Iris pigment epithelial cell (primary cell): ENCODE measurements at places on chromosomes 12 and 14.
A peak's percentile ranks its signal among the peaks of the same experiment; 100 is the strongest.

- no peak for DNase-seq
These were observed 51.6 kb downstream of the SPTB start for GRCh38 chr14:64828071-64828470.

DNA sequence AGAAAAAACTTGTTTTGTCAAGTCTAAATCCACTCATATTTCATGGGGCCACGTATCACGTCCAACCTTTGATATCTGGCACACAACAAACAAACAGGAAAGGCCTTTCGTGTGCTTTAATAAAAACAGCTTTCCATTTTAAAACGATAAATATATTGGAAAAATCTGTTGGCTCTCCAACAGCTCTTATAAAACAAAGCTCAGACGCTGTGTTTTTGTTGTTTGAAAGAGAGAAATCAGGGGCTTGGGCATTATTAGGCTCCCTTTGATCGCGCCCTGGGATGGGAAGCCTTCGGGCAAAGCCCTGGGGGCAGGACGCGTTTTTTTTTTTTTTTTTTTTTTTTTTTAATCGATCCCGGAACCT, 429 bp upstream of the PLEKHA5 start:
- DNase-seq, result peak; percentile 49

DNA sequence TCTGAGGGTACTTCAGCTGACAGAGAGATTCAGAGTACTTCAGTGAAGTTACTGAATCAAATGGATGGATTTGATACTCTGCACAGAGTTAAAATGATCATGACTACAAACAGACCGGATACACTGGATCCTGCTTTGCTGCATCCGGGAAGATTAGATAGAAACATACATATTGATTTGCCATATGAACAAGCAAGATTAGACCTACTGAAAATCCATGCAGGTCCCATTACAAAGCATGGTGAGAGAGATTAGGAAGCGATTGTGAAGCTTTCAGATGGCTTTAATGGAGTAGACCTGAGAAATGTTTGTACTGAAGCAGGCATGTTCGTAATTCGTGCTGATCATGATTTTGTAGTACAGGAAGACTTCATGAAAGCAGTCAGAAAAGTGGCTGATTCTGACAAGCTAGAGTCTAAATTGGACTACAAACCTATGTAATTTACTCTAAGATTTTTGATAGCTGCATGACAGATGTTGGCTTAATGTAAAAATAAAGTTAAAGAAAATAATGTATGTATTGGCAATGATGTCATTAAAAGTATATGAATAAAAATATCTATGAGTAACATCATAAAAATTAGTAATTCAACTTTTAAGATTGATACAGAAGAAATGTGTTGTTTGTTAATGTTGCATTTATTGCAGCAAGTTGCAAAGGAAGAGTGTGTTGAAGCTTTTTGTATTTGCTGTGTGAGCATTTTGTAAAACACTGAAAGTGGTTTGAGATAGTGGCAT, 136.1 kb upstream of the RAP1B start:
- no peak for DNase-seq

- DNase-seq, result no peak
These were observed 5.2 kb downstream of the TEDC1 start for GRCh38 chr14:105495990-105496830.

- DNase-seq, result peak; percentile 82
These were observed 56.6 kb downstream of the EID3 start for GRCh38 chr12:104360157-104360556.

- DNase-seq, result no peak
These were observed at the start of gene PIANP for GRCh38 chr12:6700646-6701051. Gene PIANP, minus strand, starts transcription at chr12:6700815. Its CDS starts 2,754 bp downstream, at chr12:6698061.

DNA sequence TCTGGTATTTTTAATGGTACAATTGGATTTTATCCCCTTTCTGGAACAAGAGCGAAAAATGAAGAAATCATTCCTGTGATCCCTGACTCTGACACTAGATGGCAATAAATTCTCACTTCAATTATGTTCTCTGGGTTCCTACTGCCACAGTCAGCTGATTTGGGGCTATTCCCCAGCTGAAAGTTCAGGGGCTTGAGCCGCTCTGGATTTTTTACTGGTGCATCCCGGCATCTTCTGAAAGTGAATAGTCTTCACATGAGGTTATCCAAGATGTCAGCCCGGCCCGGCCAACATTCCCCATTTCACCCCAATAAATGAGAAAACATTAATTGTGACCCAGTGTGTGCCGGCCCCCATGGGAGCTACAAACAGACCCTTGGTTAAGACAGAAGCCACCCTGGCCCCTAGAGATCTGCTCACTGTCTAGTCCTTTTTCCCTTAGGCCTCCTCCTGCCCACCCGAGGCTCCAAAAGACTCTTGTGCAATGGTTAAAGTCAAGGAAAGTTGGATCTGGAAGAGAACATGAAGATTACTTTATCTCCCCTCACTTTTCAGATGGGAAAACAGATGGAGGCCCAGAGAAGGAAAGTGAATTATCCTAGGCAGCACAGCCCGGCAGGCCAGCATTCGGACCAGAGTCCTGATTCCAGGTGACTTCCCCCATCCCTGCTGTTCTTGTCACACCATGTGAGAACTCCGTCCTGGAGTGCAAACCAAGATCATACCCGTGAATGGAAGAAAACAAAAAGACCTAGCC, 20.8 kb downstream of the CKAP4 start:
- DNase-seq, result peak; percentile 55

DNA sequence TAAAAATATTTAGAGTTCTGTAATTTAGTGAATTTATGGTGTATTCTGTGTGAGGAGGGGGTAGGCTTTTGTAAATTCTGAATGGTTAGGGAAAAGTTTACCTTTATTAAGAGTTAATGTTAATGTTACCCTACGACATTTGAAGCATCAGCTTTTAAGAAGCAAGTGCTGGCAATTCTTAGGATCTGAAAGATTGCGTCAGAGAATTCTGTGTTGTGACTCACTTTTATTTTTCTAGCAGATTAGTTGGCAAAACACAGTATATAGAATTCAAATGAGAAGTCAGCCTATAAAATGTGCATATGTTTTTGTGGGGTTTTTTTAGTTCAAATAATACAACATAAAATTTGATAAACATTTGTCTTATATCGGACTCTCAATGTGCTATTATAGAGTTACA, 97.6 kb downstream of the RAD52 start:
- peak; percentile 88 for DNase-seq

- no peak for DNase-seq
These were observed 570 bp upstream of the FIGNL2 start for GRCh38 chr12:51848841-51849735.

GRCh38 chr14:100149851-100150611, 9.4 kb downstream of the DEGS2 start:
- DNase-seq, result no peak

DNA sequence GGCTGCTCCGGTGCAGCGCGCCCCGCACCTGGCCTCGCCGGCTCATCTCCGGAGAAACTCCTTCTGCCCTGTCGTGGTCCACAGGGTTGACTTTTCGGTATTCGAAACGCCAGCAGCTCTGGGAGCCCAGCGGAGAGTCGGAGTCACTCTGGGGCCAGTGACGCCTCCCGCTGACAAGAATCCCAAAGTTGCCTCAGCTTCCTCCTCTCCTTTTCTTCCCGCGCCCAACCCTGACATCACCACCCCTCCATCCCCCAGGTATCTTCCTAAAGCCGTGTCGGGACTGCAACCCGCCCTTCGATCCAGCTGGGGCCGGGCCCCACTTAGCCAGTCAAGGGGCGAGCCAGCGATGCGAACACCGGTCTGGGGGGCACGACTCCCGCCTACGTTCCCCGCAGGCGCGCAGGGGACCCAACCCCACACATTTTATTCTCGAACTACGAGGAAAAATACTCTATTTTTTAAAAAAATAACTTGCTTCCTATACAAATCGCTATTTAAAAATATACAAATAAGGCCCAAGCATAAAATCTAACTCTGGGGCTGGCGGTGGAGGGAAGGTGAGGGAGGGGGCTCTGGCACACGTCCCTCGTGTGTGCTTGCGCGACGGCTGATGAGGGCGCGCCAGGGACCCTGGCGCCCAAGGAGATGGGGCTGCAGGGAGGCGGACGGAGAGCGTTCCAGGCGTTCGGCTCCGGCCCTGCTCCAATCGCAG, 2.1 kb downstream of the NKX2-8 start:
- no peak for DNase-seq

GRCh38 chr12:128840862-128841468, 12.3 kb upstream of the GLT1D1 start:
- DNase-seq, result no peak

DNA sequence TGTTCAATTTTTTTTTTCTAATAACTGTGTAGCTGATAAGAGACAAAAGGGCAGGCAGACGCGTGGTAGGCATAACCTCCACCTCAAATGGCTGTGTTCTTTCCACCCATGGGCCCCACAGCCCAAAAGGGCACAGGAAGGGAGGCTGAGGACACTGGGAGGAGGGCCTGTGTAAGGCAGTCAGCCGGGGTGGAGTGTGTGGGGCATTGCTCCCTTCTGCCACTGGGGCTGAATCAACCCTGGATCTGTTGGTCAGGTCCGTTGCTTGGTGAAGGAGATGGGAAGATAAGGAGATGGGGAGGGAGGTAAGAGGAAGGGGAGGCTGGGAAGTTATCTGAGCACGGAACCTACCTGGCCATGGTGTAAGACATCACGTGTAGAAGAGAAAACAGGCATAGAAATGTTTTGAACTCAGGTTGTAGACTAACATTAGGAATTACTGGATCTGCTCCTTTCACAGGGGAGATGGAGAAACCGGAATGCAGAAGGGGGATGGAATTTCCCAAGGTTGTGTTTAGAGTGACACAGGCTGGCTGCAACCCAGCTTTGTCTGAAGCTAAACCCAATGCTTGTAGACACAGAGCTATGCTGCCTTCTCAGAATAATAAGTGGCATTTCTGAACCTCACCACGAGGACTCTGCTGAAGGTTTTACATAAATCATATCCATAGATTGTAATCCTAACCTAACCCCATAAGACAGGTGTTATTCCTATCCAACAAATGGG, 138.5 kb upstream of the NOS1 start:
- DNase-seq, result no peak

DNA sequence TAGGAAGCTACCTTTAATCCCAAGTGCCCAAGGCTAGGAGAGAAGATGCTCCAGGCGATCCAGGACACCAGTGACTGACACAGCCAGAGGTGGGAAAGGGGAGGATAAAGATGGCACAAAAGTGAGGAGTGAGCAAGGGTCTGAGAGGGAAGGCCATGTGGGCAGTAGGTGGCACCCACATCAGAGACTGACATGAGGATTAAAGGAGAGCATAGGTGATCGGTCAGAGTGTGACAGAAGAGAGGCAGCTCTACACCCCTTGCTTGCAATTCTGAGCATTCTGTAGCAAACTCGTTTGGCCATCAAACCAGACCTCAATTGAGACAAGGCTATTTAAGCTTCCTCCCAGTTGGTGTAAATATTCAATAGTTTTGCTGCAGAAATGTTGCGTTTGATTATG, 724 bp upstream of the CD27 start:
- no peak for DNase-seq

GRCh38 chr12:121189131-121189530, 20.8 kb upstream of the P2RX4 start:
- peak; percentile 40 for DNase-seq

DNA sequence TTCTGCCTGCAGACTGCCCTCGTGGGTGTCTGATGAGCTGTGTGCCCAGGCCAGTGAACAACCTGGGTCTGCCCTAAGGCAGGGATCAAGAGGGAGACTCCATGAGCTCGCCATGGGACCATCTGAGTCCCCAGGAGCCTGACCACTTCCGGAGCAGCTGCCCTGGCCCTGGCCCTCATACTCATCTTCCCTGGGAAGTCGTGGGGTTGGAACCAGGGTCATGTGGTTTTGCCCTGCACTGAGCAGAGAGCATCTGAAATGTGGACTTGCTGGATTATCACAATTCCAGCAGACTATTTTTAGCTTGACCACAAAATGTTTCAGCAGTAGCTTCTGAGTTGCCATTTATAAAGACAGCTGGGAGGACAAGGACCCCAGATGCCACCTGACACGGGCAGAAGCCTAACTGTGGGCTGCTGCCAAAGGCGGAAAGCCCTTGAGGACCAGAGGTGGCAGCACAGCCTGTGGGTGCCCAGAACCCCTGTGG, 6.7 kb downstream of the BTBD6 start:
- DNase-seq, result peak; percentile 35

DNA sequence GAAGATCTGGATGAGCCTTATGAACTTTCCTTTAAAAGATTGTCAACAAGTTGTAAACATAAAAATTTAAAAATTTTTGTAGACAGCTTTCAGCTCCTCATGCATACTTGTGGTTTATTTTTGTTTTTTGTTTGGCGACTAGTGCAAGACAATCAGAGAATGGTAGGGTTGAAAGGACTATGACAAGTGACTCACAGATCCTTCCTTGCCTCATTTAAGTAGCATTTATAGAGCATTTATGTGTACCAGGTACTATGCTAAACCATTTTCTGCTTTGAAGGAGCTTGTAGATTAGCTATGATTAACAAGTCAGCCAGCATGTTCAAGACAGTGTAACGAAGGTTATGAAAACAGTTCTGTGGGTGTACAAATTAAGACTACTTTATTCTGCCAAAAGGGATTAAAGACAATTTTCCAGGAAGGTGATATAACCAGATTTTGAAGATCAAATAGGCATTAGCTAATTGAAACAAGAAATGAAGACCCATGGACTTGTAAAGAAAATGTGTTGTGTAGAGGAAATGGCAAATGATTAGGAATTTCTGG, 122.0 kb downstream of the PCNX1 start:
- peak; percentile 22 for DNase-seq

- no peak for DNase-seq
These were observed 90.0 kb downstream of the C12orf50 start for GRCh38 chr12:87939182-87939581.

DNA sequence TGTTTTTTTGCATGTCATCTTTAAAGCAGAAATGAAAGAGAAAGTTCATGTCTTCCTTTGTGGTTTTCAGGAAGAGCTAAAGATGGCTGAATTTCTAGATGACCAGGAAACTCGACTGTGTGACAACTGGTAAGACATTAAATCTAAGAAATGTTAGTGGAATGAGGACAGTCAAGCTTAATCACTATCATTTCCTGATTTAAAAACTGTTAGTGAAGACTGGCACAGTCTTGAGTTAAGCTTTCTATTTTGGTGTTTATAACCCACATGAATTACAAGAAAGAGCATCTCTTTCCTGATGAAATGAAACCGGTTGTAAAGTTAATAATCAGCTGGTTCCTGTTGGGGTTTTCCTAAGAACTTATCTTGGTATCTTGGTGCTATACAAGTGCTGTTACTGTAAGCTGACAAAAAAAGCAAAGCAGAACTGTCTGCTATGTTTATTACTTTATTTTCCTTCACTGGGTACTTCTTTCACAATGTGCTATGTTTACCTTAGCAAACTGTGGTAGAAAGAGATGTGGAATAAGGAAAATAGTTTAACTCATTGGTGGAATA, 5.2 kb downstream of the TRAFD1 start:
- DNase-seq, result peak; percentile 71
